ENCODE measurements at places on chromosomes 1 and 21. TPM values are rescaled to one million over a fixed set of nuclear protein-coding genes. Genes with fewer than 3 reads are reported as not detected.

DNA sequence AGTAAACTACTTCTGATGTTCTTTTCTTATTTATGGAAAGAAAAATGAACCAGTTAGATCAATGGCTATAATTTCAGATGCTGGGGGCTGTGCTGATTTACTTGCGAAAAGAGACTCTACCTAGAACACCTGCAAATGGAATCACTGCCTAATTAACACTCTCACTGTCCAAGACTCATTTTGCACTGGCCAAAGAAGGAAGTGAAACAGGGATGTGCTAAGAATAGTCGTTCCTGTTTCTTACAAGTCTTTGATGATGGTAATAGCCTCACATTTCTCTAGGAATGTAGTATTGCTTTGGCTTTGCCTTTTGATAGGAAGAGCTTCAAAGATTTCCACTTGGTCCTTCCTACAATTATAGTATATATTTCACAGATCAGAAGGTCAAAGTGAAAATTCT is 12.7 kb upstream of the TSNAX start:
- no peak overlapping the region for H3K4me3 ChIP-seq
- DNase-seq = no peak
- peaks cover 12% of the 10 kb centered on the region for H3K4me1 ChIP-seq
- no peak overlapping the region for H3K27ac ChIP-seq

The NMNAT1 gene
- 9.7 TPM for total RNA-seq

GRCh38 chr1:68908316-68908715 is 411.4 kb upstream of the DEPDC1 start:
- no peaks in the 10 kb centered on the region for H3K27me3 ChIP-seq
- no peak overlapping the region for H3K27ac ChIP-seq
- H3K36me3 ChIP-seq = no peaks in the 10 kb centered on the region
- no peak overlapping the region for H3K4me3 ChIP-seq
- H3K4me1 ChIP-seq = peaks cover 22% of the 10 kb centered on the region

The WDR3 gene
- 29.4 TPM for total RNA-seq

DNA sequence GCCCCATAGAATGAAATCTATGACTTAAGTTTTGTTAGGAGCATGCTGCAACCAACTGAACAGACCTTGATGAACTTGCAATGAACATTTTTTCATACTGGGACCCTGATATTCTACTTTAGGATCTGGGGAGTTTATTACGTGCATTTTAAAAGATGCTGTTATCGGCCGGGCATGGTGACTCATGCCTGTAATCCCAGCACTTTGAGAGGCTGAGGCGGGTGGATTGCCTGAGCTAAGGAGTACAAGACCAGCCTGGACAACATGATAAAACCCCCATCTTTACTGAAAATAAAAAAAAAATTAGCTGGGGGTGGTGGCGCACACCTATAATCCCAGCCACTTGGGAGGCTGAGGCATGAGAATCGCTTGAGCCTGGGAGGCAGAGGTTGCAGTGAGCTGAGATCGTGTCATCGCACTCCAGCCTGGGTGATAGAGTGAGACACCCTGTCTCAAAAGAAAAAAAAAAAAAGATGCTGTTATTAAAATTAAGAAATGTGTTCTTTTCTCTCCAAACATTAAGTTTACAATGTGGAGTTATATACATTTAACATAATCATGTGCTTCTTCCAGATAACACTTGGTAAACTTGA is 7.1 kb downstream of the MPZL1 start:
- DNase-seq = no peak
- H3K36me3 ChIP-seq = peaks cover 16% of the 10 kb centered on the region
- H3K4me3 ChIP-seq = no peak overlapping the region
- peaks cover 30% of the 10 kb centered on the region for H3K4me1 ChIP-seq
- no peak overlapping the region for H3K27ac ChIP-seq
- H3K27me3 ChIP-seq = no peaks in the 10 kb centered on the region

- no peaks in the 10 kb centered on the region for H3K4me1 ChIP-seq
- DNase-seq = peak; percentile 55
- peaks cover 20% of the 10 kb centered on the region for H3K36me3 ChIP-seq
- H3K27me3 ChIP-seq = no peaks in the 10 kb centered on the region
- no peak overlapping the region for H3K27ac ChIP-seq
These were observed 21.7 kb downstream of the TMEM53 start for GRCh38 chr1:44652445-44653106.

GRCh38 chr1:24745711-24746413 is 615 bp downstream of the CLIC4 start:
- no peaks in the 10 kb centered on the region for H3K27me3 ChIP-seq
- peaks cover 8% of the 10 kb centered on the region for H3K36me3 ChIP-seq
- H3K4me1 ChIP-seq = peaks cover 57% of the 10 kb centered on the region
- peak overlapping the region; percentile 92 for H3K4me3 ChIP-seq
- H3K27ac ChIP-seq = peak overlapping the region; percentile 96
- peak; percentile 53 for DNase-seq

DNA sequence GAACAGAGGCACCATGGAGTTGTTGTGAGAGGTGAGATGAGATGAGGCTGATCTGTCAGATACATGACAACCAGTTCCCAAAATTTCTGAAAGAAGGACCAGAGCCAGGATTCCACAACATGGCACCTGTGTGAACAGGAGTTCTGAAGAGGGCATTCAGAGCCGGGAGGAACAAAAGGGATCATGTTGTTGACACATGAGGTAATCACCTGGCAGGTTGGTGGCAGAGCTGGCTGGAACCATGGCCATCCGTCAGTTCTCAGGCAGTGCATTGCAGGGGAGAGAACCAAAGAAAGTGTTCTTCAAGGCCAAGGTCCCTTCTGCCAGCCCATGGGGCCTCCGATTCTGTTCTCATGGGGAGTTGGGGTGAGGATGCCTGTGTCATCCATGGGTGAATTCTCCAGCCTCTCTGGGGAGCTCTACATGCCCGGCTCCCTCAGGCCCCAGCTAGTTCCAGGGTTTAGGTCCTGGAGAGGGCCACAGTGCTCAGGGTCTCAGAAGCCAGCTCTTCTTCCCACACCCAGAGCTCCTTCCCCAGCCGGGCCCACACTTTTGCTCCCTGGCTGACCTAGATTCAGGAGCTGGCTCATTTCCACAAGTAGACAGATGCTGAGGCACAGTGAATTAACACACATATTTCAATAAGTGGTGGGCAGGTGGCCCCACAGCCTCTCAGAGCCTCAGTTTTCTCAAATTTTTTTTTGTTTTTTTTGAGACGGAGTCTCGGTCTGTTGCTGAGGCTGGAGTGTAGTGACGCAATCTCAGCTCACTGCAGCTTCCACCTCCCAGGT is 49.1 kb upstream of the CTPS1 start:
- DNase-seq = no peak
- H3K4me1 ChIP-seq = peaks cover 14% of the 10 kb centered on the region
- no peaks in the 10 kb centered on the region for H3K27me3 ChIP-seq
- H3K36me3 ChIP-seq = no peaks in the 10 kb centered on the region
- H3K27ac ChIP-seq = no peak overlapping the region
